KBM-7 (cell line): ENCODE measurements at places on chromosomes 5 and 9.
A peak's percentile ranks its signal among the peaks of the same experiment; 100 is the strongest.

DNA sequence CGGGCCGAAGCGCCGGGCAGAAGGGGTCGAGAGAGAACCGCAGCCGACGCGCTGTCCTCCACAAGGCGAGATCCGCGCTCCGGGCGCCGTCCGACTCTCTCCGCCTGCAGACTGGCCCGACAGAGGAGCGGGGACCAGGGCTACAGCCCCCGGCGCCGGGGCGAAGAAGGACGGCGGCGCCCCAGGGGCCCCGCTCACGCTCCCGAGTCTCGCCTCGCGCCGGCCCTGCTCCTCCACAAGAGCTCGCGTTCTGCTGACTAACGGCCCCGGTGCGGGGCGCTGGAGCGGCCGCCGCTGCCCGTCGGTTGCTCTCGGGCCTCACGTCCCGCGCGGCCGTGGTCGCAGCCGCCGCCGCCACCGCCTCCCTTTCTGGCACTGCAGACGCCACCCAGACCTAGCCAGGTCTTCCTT, 338 bp downstream of the ABHD17B start:
- DNase-seq: no peak

DNA sequence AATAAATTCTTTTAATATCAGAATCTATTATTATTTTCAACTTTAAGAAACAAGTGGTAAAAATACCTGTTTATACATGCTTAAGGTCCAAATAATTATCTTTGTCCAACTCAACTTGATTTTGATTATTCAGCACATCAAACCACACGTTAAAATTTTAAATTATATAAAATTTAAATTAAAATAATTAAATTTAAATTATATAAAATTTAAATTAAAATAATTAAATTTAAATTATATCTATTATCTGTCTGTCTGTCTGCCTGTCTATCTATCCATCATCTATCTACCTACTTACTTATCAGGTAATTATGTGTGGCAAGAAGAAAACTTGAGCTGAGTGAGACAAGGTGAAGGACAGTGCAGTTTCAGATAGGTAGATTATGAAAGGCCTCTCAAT, 605.3 kb upstream of the RIOK2 start:
- no peak for DNase-seq

DNA sequence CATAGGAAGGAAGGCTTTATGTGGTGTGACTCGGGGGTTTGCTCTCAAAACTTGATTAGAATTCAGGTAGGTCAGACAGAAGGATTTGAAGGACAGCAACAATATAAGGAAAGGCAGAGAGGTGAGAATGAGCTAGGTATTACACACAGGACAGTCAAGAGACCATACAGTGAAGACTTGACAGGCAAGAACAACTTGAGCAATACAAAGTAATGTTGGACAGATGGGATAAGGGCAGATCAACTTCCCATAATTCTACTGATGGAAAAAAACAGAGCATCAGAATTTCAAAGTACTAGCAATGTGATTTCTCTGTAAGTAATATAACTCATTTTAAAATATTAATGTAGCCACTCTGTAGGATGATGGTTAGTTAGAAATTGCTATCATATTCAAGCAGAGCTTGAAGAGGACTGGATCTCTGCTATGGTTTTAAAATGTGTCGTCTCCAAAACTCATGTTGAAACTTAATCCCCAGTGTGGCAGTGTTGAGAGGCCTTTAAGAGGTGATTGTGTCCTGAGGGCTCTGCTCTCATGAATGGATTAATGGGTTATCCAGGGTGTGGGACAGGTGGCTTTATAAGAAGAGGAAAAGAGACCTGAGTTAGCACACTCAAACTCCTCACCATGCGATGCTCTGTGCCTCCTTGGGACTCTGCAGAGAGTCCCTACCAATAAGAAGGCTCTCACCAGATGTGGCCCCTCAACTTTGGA, 22.4 kb upstream of the HOMER1 start:
- DNase-seq: no peak

GRCh38 chr5:102801371-102801770, 46.3 kb downstream of the PAM start:
- peak; percentile 76 for DNase-seq

GRCh38 chr5:163330723-163331668, 106.4 kb upstream of the CCNG1 start:
- DNase-seq: peak; percentile 52

DNA sequence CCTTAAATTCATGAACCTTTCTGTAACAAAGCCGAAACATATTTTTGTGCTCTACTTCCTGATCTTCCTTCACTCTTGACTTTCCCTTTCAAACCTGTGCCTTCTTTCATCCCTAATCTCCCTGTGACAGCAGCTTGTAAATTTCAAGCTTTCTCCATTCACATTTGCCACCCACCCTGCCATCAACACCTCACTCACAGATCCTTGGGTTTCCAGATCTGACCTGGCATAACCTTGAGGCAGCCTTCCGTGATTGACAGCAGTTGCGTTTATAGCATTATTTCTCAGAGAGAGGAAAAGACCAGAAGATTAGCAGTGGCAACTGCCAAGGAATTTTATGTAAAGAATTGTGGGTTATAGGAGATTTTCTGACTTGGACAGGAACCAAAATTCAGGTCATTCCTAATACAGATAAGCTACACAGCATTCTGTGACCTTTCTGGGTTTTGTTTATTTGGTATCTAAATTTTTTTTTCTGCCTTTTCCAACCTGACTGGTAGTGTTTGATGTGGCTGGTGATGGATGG, 260.0 kb downstream of the NR2F1-AS1 start:
- DNase-seq: no peak

- no peak for DNase-seq
These were observed 75.1 kb upstream of the FSTL4 start for GRCh38 chr5:133687212-133688061.

DNA sequence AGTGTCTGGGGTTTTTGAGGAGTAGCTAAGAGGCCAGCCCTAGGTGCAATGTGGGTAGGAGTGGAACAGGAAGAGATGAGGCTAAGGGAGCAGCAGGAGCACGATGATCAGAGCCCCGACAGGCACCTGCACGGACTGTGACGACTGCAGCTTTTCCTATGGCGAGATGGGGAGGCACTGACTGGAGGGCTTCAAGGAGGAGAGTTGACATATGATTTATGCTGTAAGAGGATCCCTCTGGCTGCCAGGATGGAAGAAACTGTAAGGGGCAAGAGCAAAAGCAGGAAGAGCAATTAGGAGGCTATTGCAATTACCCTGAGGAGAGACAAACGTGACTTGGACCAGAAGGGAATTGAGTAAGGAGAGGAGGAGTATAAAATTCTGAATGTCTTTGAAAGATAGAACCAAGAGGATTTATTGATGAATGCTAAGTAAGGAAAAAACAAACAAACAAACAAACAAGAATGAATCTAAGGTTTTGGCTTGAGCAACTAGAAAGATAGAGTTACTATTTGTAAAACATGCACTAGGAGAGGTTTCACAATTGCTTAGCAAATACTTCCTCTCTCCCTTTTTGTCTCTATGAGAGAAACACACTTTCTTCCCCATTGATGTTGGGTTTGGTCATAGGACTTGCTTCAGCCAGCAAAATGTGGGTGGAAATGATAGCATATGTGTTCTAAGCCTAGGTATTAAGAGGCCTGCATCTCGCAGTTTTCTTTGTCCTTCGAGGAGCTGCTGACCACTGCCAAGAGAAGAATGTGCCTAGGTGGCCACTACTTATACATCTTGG, 32.9 kb downstream of the TRPC7 start:
- no peak for DNase-seq

DNA sequence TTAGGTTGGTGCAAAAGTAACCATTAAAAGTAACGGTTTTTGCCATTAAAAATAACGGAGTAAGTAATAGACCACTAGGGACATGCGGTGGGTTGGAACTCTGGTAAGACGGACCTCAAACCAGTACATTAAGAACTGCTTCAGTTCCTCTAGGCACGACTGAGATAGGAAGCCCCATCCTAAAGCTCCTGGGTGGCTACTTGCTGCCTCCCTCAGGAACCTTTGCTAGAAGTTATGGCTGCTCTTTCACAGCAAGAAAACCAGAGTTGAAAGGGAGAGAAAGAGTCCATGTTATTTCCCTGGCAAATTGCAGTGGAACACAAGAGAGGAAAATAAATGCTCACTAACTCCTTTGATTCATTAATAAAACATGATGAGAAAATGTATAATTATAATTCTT, 47.6 kb downstream of the MCTP1 start:
- DNase-seq: no peak

DNA sequence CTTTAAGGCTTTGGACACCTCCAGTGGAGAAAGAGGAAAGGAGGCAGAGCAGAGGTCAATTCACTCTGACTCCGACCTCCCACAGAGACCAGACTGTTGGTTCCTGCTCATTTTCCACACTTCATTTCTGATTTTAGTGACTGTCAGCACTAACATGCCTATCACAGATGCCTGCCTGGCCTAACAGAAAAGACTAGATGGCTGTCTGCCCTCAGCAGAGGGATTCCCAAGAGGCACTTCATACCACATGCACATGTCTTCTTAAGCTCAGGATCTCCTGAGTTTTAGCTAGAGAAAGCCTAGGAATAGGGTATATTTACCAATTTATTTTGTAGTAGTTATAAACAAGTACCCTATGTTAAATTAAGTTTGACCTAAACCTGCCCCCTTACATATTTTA, 336.0 kb downstream of the ENC1 start:
- no peak for DNase-seq

DNA sequence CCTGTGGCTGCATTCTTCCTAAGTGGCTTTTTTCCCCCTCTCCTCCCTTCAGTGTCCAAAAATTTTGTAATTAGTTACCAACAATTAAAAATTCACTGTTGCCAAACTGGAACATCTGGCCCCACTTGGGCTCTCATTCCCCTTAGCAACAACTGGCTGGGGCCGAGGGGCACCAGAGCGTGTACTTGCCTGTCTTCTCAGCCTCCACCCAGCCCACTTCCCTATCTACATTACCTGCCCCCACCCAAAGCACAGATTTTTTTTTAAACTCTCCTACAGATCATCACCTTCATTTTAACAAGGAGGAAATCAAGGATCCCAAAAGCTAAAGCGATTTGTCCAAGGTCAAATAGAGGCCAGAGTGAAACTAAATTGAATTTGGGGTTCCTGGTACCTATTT, 278.8 kb downstream of the EBF1 start:
- no peak for DNase-seq

DNA sequence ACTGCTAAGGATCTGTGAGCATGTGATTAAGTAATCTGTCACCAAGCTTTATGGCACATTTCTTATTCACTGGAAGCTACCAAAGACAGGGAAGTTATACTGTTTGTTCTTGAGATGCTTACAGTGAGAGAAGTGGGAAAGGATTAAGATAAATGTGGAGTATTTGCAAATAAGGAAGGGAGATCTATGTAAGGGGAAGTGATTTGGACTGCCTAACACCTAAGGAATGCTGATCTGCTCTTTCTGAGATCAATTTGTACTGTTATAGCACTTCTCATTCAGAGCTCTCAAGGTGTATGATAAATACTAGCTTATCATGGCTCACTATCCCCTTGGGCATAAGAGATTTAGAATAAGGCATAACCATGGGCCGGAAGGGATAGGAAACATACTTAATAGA, 80.0 kb upstream of the NTRK2 start:
- DNase-seq: no peak

- DNase-seq: no peak
These were observed 113.7 kb upstream of the LMX1B start for GRCh38 chr9:126499911-126500599.

GRCh38 chr5:148986636-148987035, 76.2 kb downstream of the SH3TC2 start:
- no peak for DNase-seq

DNA sequence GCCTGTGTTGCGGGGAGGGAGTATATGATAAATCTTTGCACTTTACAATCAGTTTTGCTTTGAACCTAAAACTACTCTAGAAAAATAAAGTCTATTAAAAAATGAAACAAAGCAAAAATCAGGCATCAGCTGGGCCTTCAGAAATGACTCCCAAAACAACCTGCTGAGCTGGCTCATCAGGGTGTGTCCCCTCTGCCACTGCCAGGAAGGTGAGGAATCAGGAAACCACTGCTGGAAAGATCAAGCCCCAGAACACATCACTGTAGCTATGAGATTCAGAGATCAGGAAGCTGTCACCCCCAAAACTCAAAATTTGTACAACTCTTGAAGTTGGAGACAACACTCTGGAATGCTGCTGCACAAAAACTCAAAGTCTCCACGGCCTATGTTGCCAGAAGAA, 40.5 kb upstream of the TBCA start:
- no peak for DNase-seq

GRCh38 chr9:122366074-122366660, 4.7 kb upstream of the PTGS1 start:
- DNase-seq: no peak

DNA sequence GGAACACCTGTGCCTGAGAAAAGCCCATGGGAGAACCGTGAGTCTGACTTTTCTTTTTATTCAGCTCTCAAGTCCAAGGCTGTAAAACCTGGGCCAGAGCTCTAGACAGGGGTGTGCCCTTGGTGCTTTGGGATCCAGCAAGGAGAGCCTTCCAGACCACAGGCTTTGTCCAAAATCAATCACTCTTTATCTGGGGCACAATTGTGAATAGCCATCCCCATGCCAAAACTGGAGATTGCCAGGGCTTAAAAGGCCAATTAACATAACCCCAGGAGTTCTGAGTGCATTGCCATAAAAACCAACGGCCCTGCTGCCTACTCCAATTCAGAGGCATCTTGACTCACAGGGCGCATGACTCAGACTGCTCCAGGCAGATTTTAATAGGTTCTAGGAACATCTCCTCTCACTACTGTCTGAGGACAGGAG, 391.8 kb downstream of the ARHGEF28 start:
- DNase-seq: no peak

GRCh38 chr5:132688536-132689339, 14.9 kb downstream of the IL4 start:
- DNase-seq: peak; percentile 37

DNA sequence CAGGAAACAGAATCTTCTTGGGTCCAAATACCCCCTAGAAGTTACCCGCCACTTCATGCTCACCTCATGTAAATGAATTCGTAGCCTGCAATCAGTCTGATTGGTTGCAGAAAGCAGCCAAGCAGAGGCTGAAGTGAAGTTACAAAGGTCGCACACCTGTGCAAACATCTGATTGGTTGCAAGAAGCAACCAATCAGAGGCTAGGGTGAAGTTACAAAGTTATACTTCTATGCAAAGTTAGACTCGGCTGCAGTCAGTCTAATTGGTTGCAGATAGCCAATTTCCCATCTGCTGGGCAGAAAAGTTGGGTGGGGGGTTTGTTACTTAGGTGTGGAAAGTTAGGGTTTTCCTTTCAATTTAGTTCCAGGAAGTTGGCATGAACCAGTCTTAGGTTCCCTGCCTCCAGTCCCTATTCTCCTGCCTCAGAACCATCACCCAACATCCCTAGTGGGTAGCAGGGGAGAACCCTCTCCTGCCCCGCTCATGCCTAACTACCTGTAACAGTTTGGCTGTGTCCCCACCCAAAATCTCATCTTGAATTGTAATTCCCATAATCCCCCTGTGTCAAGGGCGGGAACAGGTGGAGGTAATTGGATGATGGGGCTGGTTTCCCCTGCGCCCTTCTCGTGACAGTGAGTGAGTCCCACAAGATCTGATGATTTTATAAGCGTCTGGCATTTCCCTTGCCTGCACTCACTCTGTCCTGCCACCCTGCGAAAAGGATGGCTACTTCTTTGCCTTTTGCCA, 1.2 kb upstream of the RUSC2 start:
- DNase-seq: no peak
